ENCODE measurements at places on chromosomes 5 and 9.
A peak's percentile ranks its signal among the peaks of the same experiment; 100 is the strongest.

DNA sequence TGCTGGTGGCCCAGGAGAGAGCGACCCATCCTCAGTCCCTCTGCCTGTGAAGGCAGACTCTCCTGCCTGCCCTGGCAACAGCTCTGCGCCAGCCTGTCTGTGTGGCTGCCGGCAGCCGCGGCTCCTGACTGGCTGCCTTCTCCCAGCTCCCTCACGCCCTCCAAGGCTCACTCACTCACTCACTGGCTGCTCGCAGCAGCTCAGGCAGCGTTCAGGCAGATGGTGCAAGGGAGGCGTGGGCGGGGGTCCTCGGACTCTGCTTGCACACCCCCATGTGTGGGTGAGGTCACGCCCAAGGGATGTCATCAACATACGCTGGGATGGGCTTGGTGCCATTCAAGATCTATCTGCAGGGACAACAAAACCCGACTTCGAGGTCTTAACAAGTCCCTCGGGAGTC is 66.7 kb downstream of the DAB2IP start:
- no peak for DNase-seq

DNA sequence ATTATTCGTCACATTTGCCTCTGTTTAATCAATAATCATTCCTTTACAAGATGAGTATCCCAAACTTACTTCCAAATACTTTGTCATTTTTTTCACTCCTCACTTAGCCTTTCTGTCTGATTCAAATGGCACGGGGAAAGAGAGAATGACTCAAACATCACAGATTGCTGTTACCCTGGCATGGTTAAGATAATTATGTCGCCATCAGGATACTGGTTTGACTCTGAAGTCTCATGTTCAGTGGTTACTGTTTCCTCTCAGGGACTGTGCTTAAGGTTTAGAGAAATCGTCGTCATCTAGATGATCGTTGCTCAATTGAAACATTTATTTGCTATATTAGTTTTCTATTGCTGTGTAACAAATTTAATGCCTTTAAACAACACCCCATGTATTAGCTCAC is 45.2 kb upstream of the RAD23B start:
- DNase-seq, result no peak

GRCh38 chr5:65840071-65840470 is 86.3 kb upstream of the ERBIN start:
- DNase-seq, result no peak

DNA sequence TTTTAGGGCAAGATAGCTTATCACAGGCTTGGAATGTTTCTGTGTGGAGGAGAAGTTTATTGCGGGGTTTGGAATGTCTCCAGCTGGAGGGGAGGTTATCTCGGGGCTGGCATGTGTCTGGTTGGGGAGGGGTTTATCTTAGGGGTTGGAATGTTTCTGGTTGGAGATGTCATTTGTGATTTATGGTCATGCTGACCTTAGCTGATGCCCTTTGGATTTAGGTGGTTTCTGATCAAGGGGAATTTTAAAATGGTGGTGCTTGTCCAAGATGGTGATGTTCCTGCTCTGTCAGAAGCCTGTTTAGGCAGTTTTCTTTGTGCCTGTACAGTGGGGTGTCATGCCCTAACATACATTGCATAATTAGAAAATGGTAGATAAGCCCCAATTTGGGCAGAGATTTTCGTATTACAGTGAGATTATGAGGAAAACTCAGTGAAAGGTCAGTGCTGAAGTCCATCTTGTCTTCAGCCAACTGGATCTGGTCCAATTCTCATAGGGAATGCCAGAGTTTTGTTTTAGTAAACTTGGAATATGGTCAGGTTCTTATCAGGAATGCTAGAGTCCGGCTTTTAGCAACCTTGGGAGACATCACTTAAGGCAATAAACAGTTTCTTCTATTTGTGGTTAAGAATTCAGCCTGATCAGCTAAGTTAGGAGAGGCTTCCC is 14.3 kb downstream of the CDK20 start:
- no peak for DNase-seq

- DNase-seq, result no peak
Measured at GRCh38 chr5:154740957-154741356, 14.2 kb upstream of the LARP1 start.

- DNase-seq, result no peak
Measured at GRCh38 chr5:74647096-74647495, 6.6 kb upstream of the ENC1 start.

- DNase-seq, result no peak
Measured at GRCh38 chr9:136519263-136520052, 26.4 kb downstream of the NOTCH1 start.

- no peak for DNase-seq
Measured at GRCh38 chr9:134489621-134490408, 151.8 kb upstream of the COL5A1 start.

GRCh38 chr5:523441-524222 is 617 bp downstream of the SLC9A3 start:
- DNase-seq, result no peak

DNA sequence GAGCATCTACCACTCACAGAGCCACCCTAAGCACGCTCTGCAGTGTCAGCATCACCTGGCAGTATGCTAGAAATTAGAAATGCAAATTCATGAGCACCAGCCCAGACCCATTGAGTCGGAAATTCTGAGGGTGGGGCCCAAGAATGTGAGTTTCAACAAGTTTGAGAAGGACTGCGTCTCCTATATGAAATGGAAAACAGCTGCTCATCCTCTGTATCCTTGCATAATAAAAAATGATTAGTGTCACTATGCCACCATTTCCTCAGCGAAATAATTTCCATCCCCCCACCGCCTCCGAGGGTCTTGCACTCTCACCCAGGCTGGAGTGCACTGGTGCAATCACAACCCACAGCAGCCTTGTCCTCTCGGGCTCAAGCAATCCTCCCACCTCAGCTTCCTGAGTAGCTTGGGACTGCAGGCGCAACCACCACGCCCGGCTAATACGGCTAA is 1.3 kb upstream of the IQGAP2 start:
- DNase-seq, result peak; percentile 68

- DNase-seq, result no peak
Measured at GRCh38 chr5:123807177-123807945, 295.4 kb downstream of the CSNK1G3 start.

GRCh38 chr9:16871336-16872151 is 1.1 kb upstream of the BNC2 start:
- peak; percentile 5 for DNase-seq

DNA sequence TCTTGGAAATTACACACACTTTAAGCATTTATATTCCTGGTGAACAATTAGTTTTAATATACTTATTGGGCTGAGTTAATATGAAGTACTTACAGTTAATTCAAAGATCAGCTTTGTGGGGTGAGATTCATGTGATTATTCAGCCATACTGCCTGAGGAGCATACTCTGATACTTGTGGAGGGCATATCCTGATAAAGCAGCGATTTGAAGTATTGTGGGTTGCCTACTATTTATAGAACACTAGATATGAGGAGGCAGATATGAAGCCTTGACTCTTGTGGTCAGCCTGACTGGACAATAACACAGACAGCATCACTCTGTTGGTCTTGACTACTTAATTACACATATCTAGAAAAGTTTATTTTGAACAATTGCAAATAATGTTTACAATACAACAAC is 27.0 kb upstream of the AGGF1 start:
- DNase-seq, result no peak

DNA sequence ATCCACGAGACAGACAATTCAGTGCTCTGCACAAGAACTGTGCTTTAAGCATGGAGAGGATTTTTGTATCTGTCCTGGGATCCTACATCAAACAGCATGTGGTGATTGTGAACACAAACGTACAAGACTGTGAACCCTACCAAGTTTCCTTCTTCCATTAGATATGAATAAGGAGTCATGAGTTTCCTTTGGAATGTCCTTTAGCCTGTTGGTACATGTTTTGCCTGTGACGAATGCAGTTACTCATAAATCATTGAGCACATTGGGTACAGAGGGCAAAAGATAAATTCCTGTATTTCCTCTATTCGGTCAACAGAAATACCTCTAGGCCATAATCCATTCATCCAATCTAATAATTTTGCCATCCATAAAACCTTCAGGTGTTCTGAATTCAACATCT is 61.5 kb downstream of the FXN start:
- no peak for DNase-seq

GRCh38 chr5:36724467-36725332 is 118.3 kb downstream of the SLC1A3 start:
- DNase-seq, result peak; percentile 92

DNA sequence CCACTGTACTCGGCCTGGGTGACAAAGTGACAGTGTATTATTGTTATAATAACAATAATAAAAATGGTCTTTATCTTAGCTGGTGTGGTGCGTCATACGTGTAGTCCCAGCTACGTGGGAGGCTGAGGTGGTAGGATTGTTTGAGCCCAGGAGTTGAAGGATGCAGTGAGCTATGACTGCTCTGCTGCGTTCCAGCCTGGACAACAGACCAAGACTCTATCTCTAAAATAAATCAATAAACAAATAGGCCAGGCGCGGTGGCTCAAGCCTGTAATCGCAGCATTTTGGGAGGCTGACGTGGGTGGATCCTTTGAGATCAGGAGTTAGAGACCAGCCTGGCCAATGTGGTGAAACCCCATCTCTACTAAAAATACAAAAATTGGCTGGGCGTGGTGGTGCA is 9.2 kb upstream of the DENND4C start:
- no peak for DNase-seq

- no peak for DNase-seq
Measured at GRCh38 chr9:26415528-26415927, 477.1 kb downstream of the CAAP1 start.

DNA sequence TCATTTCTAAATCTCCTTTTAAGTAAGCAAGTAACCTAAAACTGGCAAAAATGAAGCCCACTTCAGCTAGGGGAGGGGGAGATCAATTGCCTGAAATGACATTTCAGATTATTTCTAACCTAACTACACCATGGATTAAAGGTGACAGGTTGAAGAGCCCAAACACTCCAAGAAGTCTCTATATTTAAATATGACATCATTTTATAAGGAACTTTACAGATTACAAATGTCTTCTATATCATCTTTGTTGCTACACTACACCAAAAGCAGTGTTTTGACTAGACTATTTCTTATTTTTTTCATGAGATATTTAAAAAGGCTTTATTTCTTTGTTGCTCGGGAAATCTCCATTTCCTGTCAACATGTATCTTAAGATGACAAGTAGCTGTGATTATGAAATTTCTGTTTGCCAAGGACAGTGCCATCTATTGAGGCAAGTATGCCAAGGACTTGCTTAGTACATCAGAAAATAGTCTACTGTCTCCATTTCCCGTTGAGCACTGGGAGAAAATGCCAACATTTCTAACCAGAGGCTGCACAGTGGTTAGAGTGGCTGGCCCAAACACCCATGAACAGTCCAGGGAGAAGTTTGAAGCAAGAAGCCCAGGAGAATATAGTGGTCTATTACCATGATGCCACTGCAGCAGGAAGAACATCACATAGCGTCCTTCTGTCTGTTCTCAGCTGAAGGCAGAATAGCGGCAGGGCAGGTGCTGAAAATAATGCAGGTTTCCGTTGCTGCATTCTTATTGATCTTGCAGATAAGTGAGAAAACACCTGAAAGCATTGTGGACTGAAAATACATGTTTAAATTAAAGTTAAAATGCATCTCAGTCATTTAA is 93.4 kb upstream of the ITGA2 start:
- DNase-seq, result no peak

DNA sequence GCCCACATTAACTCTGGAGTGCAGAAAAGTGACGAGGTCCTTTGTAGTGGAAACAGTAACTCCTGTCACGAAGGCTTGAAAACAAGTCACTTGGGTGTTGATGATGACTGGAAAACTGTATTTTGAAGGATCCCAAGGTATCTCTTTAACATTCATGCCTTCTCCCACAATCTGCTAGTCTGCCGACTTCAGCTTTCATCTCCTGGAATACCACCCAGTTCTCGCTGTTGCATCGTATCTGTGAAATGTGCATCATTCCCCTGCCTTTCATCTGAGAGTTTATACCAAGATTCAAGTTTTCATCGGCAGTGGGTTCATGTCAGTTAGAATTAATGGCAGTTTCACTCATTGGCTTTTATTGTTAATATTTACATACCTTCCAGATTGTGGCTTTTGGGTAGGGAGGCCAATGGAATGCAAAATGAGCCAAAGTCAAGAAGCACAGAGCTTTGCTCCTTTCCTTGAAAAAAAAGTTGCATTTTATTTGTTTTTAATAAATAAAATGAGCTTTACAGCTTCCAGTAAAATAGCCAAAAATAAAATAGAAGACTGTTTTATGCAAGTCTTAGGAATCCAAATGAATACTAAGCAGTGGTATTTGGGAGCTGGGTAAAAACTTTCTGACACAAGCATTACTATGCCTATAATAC is 575.2 kb upstream of the WWC1 start:
- DNase-seq, result no peak

DNA sequence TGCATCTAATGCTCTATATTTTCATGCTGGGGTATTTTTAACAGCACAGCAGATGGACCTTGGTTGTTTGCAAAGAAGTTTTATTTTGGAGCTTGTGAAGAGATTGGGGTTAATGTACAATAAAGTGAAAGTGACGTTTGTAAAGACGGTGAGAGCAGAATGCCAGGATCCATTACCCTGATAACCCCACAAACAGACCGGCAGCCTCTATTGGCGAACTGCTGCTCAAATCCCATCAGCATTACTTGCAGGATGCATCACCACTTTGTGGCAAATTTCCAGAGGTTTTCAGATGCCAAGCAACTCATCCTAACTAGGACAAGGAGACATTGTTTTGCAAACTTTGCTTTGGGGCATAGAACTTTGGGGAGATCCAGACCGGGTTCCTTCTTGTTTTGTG is 383.3 kb upstream of the ZNF462 start:
- DNase-seq, result no peak

DNA sequence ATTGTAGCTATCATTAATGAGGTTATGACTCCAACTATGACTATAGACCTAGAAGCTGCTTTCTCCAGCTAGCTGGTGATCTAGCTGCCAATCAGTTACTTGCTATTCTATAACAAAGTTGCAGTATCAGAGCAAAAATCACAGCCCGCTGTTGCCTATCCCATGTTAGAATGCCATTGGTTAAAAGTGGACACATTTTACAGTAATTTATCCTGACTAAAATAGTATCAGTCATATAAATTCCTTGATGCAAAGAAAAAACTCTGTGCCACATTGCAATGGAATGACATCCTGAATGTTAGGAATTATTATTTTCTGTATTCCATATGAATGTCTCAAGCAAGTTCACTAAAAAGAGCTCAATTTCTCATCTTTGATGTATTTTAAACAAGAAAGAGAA is 626.5 kb downstream of the PDE4D start:
- DNase-seq, result no peak

DNA sequence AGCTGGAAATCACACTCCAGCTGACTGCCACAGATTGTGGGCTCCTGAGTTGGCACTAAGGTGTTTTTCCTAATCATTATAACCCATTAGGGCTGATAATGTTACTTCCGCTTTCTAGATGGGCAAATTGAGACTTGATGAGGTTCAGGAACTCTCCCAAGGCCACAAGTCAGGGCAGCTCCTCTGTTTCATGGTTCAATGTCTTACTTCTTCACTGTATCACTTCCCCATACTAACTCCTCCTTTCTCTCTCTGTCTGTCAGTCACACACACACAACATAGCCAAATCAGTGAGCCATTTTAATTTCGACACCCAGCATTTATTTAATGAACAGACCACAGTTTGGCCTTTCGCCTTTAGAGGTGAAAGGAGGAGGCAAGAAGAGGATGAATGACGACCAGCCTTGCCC is 17.8 kb upstream of the TRAF1 start:
- peak; percentile 85 for DNase-seq

GRCh38 chr9:120856700-120857099 is 14.0 kb upstream of the PSMD5 start:
- no peak for DNase-seq
